ENCODE measurements at places on chromosomes 2 and 18. TPM values are rescaled to one million over a fixed set of nuclear protein-coding genes. Genes with fewer than 3 reads are reported as not detected.

GRCh38 chr18:5839102-5839501 lies 56.2 kb downstream of the TMEM200C start:
- DNase-seq: no peak

GRCh38 chr18:48541026-48541746 lies 2.4 kb downstream of the CTIF start:
- DNase-seq: peak; percentile 48

Gene CYB5A
- 46.5 TPM for total RNA-seq

Gene POU3F3
- total RNA-seq: not detected

- DNase-seq: no peak
Measured at GRCh38 chr2:50720697-50721315, 311.1 kb downstream of the NRXN1 start.

Gene LRPPRC
- 105 TPM for total RNA-seq

DNA sequence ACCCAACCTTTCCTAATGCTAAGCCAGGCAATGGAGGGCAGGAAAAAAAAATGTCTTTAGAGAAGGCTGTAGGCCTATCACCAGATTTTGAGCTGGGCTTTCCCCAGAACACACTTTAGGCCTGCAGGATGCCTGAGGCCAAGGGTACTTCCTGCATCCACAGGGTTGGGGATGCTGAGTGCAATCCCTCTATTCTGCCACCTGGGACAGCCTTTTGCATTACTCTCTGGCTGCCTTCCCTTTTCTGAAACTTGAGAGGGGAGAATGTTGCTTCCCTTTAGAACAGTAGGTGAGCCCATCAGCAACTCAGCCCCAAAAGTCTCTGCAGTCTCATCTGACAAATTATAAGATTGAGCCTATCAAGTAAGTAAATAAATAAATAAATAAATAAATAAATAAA lies 195.2 kb downstream of the SLC8A1 start:
- DNase-seq: no peak

Gene GALM
- 17.6 TPM for total RNA-seq

Gene CHRNA1
- not detected for total RNA-seq

DNA sequence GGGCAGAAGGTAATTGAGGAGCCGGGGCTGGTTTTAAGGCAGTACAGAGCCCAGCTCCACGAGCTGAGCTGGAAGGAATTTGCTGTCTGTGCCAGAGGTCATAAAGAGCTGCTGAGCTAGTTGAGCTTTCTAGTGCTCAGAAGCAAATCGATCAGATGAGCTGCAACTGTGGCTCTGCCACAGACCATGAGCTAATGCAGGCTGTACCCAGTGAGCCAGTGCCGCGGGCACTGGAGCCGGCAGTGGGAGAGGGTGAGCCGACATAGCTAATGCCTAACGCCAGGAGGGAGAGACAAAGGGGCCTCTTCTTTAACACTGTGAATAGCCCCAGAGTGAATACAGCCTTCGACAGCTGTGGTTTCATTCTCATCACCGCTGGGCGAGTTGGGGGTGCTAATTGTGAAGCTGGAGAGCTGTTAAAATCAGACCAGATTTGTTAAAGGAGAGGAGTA lies 410.1 kb upstream of the TCF4 start:
- DNase-seq: no peak

DNA sequence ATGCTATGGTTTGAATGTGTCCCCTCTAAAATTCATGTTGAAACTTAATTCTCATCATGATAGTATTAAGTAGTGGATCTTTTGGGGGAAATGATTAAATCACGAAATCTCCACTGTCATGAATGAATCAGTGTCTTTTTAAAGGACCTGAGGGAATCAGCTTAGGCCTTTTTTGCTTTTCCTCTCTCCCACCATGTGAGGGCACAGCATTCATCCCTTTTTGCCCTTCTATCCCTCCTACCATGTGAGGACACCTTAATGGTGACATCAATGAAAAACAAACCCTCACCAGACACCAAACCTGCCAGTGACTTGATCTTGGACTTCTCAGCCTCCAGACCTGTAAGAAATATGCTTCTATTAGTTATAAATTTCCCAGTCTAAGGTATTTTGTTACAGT lies 247.1 kb upstream of the UBE2E3 start:
- DNase-seq: no peak

DNA sequence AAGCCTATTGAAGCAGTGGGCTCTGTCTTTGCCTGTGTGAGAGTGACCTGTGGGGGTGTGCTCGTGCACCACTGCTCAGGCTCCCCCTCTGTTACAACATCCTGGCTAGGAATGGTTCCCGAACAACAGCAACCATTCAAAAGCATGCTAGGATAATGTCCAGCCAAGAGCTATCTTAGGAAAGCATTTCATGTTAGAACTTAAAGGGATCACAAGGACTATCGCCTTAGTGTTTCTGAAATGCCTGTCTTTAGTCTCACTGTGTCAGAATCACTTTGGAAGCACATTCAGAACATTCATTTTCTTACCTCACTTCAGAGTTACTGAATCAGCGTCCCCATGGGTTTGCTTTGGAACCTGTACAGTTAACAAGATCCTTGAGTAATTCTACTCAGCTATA lies 134.9 kb upstream of the DSEL start:
- DNase-seq: no peak

DNA sequence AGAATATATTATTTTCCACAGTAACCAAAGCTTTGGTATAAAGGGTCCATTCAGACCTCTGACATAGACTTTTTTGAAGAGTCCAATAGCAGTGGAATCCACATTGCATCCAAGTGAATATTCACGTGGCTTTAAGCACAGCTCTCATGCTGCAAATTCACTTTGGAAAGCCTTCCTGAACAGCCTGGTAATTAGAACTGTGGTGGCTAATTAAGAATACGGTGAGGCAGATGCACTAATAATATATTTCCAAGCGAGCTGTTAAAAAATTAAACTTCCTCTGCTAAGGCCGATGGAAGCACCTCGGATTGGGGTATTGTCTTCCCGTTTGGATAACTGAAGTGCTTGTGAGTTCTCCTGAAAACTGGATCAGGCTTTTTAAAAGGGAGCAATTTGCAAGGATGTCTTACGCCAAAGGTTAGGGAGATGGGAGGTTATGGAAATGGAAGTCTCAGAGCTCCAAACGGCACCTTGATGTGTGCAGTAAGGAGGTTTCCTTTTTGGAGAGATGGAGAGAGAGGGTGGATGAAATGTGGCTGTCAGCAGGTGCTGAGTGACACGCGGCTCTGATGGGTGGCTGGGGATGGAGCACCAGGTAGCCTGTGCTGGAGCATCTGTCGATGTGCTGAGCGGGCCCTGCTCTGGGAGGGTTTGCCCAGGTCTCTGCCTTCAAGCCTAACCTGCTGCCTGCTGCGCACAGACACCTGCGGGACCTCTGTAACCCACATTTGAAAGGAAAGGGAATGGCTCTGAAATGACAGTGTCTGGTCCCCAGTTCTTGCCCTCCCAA lies 37.5 kb downstream of the CABLES1 start:
- DNase-seq: no peak

DNA sequence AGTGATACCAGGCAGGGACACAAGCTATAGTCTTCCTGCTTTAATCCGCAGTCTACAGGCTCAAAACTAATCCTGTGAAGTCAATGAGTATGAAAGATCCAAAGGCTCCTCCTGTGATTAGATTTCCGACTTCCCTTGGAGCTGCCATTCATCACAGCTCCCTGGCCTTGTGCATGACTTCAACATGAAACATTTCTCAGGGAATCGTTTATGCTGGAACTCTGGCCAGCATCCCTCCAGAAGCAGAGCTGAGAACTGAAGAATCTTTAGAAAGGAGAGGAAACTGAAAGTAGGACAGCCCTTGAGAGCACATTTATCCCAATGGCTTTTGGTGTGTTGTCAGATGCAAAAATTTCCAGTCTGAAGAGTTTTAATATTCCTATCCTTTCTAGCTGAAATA lies 84.3 kb upstream of the SESTD1 start:
- DNase-seq: no peak

DNA sequence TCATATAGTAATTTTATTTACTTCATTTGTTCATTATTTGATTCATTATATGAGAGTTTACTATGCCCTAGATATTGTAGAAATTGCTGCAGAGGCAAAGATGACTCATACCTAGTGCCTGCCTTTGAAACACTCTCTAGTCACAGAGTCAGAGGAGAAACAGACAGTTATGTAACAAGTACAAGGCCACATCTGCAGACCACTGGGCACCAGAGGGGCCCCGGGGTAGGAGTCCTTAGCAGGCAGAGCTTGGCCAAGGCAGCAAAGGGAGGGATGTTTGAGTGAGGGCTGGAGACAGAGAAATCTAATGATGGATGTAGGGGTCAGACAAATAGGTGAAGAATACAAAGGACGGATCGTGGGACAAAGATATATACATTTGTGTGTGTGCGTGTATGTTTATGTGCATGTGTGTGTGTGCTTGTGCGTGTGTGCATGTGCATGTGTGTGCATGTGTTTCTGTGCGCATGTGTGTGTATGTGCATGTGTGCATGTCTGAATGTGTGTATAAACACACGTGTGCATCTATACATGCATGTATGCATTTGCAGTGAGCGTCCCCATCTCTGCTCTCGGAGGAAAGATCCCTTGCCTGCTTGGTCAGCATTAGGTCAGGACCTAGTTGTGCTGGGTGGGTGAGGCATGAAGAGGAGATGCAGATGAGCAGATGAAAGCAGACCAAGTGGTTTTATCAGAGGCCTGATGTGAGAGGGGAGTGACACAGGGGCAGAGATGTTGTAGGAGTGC lies 170.6 kb upstream of the MYT1L start:
- no peak for DNase-seq

DNA sequence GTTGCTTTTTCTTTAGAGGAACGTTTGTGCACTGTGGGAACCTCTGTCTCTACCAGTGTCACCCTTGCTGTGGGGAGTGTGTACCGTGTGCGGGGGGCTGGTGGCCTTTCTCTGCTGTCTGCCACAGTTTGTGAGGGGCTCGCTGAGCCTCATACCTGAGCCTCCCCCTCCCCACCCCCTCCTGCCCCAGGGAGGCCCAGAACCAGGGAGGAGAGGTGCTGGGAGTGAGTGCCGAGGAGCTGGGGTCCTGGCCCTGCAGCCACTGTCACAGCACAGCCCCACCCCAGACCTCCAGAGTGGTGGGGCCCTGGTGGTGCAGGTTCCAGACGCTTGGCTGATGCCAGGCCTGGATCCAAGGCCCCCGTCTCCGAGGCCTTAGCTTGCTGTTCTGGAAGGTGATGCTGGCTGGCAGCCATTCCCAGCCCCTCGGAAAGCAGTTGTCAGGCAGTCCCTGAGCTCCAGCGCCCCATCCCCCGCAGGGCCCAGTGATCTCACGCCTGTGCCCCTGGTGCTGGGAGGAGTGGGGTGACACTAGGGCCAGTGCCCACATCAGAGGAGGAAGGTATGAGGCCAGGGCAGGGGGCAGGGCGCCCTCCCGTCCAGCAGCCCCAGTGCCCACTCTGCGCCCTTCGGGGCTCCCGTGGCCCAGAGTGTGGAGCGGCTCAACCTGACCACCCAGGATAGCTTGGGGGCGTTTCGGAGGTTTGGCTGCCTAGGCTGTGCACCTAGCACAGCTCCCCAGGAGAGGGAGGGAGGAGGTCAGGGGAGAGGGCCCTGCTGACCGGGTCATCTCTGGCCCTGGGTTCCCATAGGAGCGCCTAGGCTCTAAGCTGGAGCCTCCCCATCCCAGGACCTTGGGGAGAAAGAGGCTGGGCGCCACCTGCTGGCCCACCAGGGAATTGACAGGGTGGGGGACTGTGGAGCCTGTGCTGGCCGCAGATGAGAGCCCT lies 53.0 kb upstream of the ALPP start:
- DNase-seq: peak; percentile 57

Data from mesothelial cell of epicardium (in vitro differentiated cells).